Stimulated activated CD4-positive, alpha-beta T cell treated with anti-CD3 and anti-CD28 coated beads, Interleukin-12 subunit alpha, Interleukin-12 subunit beta, amount 100 ng/mL, for 48 hours (primary cell): ENCODE measurements at places on chromosomes 6 and 20.
A peak's percentile ranks its signal among the peaks of the same experiment; 100 is the strongest.

DNA sequence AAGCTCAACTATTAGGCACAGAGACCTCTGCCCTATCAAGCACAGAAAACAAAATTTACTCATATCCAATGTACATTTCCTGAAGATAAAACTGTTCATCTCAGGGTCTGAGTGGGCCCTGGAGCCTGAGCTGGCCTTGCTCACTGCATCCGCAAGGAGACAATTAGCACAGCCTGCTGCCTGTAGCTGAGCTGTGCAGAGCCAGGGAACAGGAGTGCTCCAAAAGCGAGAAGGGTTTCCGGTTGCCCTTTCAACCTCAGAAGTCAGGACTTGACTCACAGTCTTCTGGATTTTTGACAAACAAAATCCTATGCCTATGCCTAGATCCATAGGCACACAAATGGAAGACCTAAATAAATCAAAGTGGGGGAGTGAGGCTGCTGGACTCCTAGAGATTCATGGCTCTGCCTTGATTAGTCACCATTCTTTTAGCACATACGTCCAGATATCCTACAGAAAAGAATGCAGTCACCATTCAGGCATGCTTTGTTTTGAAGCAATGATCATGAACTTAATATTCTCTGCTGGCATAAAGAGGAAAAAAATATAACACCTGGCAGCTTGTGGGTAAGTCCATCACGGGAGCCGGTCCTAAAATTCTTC lies 73.5 kb downstream of the BFSP1 start:
- no peak for DNase-seq

DNA sequence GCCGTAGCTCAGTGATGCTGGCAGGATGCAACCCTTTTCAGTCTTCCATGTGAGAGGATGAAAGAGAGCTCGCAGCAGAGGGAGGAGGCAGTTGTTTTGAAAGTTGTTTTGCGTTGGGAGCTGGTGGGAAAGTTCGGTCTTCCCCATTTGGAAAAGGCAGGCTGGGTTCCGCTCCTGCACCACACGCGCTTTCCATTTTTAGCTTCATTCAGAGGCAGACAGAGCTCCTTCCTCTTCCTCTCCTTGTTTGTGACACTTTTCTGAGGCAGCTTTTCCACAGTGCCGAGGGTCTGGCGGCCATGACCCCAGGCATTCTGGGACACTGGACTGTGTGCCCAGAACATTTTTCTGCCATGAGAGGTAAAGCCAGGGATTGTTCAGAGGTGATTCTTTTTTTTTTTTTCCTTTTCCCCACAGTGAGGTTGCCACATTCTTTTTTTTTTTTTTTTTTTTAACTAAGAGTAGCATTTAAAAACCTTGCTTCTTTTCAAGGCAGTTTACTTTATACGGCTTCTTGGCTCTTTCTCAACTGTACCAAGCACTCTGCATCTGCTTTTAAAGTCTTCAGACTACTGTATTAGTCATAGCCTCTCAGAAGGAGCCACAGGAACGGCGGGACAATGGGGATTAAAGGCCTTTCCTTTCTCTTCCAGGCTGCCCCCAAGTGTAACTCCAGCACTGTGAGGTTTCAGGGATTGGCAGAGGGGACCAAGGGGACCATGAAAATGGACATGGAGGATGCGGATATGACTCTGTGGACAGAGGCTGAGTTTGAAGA lies 1.6 kb downstream of the PRDM1 start:
- no peak for DNase-seq

DNA sequence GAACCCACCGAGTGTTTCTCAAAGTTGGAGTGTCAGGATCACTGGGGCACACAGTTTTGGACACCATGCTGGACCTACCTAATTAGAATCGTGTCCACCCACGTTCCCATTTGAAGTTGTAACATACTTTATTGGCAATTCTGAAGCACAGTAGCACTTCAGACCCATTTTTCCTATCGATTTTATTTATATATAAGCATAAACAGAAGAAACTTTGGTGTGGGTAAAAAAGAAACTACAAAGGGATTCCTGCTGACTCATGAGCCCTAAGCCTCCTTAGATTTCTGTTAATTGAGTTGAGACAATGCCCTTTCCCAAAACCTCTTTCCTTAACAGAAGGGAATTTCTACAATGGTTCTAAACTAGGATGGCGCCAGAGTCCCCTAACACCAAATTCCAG lies 398.0 kb downstream of the CDKAL1 start:
- no peak for DNase-seq

DNA sequence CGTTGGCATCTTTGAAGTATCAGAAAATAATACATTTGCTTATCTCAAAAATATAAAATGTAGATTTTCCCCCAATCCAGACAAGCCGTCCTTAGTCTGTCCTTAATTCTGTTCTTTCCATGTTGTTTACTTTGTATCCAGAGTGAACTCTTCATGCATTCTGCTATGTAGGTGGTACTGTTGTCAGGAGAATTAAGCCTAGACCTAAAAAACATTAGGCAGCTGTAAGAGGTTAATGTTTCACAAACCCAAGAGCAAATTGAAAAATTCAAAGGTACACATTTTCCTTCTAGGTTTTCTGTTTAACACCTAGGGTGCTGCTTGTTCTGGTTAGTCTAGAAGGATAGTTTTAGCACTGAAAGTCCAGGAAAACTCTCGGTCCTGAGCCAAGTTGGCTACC lies 426.4 kb downstream of the QKI start:
- DNase-seq, result no peak

DNA sequence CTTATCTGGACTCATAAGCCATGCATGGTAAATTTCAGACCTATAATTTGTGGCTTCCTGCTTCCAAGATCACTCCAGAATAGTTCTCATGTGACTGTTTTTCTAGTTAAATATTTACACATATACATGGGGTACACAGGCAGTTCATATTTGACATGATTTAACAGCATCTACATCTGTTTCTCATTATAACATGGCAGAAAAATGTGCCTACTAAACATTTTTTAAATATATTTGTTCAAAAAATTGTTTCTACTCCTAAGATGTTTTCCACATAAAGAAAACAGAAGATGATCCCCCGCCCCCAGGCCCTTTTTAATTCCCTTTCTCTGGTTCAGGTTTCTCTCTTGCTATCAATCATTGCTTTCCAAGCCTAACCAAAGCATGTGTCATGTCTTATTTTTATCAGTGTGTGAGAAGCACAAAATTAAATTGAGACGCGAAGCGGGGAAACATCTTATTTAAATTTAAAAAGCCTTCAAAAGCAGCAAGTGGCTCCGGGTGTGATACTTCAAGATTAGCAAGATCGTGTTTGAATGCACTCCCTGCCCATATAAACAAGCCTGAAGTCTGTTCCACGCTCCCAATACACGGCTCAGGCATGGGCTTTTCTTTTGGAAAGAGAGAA lies 37.3 kb downstream of the IPCEF1 start:
- no peak for DNase-seq

- peak; percentile 15 for DNase-seq
Observed at GRCh38 chr6:157143171-157143889, 180.0 kb downstream of the TMEM242 start.
